Posterior cingulate gyrus (tissue), 11 donors: ENCODE measurements at places on chromosomes 7 and 10.

DNA sequence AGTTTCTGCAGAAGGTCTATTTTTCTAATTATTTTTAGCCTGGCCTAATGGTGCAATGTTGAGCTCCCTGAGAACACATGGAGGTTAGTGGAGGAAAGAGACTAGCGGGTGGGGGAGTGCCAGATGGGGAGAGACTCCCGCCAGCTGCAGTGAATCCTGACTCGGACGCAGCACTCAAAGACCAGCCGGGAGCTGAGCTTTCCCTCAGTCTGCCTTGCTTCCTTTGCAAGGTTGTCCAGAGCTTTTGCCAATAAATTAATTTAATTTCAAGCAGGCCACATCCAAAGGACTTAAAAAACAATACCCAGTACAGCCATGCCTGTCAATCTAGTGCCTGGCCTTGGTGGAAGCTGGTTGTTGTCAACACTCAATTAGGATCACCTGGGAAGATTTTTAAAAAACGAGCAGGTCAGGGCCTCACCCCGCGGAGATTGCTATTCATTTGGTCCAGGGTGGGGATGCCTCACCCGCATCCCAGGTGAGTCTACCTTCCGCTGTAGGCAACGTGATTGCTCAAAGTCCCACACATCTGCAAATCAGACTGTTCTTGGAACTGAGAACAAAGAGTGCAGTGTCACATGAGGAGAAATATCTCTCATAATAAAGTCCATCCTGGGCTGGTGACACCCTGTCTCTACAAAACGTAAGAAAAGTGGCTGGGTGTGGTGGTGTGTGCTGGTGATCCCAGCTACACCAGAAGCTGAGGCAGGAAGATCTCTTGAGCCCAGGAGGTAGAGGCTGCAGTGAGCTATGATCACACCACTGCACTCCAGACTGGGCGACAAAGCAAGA, 4.0 kb downstream of the CLRN3 start:
- DNase-seq: no peak

- DNase-seq: no peak
These were observed 294.4 kb upstream of the MYO3A start for GRCh38 chr10:25639646-25640045.

DNA sequence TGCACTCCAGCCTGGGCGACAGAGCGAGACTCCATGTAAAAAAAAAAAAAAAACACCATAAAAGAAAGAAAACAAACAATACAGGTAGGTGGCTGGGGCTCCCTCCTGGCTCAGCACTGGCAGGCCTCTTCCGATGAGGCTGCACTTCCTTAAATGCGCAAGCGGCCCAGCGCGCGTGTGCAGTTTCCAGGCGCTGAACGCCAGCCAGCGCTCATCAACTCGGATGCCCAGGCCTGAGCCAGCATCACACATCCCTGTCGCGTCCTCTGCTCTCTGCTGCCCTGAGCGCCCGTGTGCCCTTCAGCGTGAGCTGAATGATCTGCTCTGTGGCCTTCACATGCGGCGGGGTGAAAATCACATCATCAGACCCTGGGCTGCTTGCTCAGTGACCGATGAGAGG, 31.8 kb downstream of the NUDT1 start:
- no peak for DNase-seq

- DNase-seq: no peak
These were observed 3.5 kb downstream of the STK17A start for GRCh38 chr7:43586251-43586900.

DNA sequence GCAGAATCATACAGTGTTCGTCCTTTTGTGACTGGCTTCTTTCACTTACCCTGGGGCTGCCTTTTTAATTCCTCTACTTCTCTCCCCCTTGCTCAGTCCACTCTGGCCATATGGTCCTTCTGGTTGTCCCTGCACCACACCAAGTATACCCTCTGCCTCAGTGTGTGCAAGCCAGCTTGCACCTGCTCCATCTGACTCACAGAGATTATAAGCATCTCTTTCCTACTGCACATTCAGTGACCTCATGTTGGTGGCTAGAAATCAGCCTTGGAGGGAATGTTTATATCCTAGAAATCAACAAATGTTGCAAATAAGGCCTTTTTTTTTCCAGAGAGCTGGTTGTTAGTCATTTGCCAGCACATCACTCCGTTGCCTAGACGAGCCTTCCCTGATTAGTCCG, 67.5 kb upstream of the C10orf90 start:
- DNase-seq: no peak

- DNase-seq: no peak
These were observed 553.9 kb upstream of the MKI67 start for GRCh38 chr10:128680116-128680515.

DNA sequence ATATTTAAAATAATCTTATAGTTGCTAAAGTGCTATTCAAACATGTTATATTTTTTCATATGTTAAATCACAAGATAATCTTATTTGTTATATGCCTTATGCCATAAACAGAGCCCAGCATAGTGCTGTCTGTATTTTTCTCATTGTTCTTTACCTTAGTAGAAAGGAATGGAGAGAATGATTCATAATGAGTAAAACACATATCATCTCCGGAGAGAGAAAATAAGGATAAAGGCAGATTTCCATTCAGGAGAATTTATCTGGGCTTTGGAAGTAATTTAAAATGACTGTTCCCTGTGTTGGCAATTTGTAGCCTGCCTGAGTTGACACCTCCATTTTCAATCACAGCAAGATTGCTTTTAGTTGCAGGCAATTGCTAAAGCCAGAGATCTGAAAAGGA, 30.2 kb downstream of the CHN2 start:
- DNase-seq: no peak

- no peak for DNase-seq
These were observed 70.6 kb upstream of the GPR37 start for GRCh38 chr7:124836173-124836572.

DNA sequence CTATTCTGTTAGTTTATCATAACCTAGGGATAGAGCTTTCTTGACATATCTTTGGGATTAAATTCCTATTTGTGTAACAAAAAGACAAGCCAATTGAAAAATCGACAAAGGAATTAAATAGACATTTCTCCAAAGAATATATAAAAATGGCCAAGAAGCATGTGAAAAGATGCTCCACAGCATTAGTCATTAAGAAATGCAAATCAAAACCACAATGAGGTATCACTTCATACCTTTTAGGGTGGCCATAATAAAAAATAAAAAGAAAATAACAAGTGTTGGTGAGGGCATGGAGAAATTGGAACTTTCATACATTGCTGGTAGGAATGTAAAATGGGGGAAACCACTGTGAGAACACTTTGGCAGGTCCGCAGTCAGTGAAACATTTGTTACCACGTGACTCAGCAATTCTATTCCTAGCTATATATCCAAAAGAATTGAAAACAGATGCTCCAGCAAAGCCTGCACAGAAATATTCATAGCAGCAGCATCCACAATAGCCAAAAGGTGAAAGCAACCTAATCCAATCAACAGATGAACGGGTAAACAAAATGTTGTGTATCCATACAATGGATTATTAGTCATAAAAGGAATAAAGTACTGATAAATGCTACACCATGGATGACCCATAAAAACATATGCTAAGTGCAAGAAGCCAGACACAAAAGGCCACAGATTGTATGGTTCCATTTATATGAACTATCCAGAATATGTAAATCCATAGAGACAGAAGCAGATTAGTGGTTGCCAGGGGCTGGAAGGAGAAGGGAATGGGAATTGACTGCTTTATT, 20.5 kb downstream of the SPAG6 start:
- DNase-seq: no peak

- no peak for DNase-seq
These were observed 56.4 kb downstream of the ICA1 start for GRCh38 chr7:8205537-8205936.

DNA sequence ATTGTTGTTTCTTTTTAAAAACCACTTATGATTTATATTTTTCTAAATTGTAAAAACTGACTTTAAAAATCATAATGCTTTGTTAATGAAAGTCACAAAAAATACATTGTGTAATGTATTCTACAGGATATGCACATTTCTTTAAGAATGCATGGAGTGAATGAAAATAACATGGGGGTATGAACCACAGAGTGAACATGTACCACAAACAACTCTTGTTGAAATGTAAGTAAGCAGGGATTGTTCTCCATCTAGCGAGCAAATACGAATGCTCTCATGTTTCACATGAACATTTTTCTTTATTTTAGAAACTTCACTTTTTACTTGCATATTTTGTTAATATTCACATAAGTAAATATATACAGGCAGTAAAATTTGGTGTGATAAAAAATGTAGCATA, 35.6 kb upstream of the LAMB4 start:
- no peak for DNase-seq

DNA sequence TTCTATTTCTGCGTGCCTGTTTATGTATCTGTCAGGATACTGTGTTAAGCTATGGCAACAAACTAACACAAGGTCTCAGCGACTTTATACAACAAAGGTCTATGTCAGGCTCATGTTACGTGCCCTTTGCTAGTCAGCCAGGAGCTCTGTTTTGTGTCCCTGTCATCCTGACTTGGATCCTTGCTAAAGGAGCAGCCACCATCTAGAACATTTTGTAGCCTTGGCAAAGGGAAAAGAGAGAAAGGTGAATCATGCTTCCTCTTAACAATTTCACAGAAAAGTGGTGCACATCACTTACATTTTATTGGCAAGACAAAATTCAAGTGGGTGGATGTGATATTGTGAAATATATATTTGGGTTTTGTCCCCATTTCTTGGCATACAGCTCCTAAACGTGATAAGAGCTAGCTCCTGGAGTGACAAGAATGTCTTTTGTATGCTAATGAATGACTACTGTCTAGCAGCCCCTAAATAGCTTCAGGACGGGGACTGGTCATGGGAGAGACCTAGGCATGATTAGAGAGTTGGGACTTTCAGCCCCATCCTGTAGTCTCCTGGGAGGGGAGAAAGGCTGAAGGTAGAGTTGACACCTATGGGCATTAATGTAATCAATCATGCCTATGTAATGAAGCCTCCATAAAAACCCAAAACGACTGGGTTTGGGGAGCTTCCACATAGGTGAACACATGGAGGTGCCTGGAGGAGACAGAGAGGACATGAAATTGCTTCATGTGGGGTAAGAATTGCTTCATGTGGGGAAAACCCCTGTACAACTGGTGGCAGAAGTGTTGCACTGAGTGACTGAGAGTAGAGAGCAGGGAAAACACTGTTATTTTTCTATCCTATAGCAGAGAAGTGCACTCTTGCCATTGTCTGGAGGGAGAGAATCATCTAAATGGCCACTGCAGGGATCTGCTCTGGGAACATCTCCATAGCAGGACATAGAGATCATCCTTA, 33.0 kb downstream of the MRPL32 start:
- DNase-seq: no peak

DNA sequence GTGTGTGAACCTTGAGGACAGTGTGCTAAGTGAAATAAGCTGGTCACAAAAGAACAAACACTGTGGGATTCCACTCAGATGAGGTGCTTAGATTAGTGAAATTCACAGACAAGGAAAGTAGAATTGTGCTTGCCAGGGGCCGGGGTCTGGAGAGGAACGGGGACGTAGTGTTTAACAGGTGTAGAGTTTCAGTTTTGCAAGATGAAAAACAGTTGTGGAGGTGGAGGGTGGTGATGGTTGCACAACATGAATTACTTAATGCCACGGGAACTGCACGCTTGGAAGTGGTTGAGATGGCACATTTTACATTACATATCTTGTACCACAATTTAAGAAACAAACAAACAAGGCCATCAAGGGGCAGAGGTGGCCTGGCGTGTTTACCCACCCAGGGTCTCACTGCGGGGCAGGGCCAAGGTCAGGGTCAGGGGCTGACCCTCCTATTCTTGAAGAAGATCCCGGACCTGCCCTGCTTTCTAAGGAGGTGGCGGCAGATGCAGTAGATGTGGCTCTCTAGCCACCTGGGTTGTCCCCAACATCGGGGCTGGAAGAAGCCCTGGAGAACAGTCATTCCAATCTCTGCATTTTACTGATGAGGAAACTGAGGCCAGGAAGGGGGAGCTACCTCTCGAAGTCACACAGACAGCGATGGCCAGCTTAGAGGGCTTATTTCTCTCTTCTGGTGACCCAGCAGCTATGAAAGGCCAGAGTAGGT, 91.5 kb upstream of the LRRC4 start:
- no peak for DNase-seq

DNA sequence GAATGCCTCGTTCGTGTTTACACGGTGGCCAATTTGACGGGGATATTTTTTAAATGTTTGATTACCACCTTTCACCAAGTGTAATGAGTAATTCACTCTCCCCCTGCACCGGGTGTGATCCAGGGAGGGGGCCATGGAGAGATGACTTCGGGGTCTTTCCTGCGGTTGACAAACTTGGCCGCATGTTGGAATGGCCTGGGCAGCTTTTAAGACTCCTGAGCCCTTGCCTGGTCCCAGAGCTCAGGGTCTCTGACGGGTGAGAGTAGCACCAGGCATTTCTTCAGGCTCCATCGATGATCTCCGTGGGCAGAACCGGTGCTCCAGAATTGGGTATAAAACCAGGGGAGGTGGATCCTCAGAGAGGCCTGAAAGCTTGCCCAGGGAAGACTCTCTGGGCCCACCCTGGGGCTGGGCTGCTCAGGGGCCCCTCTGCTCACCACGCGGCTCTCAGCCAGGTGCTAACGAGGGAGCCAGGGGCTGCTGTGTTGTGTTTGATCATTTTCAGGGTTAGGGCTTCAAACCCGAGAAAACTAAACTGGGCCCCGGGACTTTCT, 882 bp downstream of the ZNF282 start:
- no peak for DNase-seq

DNA sequence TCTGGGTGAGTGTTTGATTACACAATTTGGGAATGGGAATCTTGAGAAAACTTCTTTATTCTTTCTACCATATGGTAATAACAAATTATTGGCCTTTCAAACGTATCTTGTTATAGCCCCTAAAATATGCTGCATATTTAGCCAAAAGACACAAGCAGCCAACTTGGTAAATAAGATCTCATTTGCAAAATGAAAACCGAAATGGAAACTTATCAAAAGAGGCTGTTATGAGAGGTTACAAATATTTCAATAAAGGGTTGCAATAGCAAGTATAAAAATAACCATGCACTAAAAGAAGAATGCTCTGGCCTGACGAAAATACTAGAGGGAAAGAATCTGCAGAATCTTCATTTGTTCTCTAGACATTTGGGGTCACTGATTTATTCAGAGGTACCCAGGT, 259.5 kb upstream of the LRRN3 start:
- no peak for DNase-seq

DNA sequence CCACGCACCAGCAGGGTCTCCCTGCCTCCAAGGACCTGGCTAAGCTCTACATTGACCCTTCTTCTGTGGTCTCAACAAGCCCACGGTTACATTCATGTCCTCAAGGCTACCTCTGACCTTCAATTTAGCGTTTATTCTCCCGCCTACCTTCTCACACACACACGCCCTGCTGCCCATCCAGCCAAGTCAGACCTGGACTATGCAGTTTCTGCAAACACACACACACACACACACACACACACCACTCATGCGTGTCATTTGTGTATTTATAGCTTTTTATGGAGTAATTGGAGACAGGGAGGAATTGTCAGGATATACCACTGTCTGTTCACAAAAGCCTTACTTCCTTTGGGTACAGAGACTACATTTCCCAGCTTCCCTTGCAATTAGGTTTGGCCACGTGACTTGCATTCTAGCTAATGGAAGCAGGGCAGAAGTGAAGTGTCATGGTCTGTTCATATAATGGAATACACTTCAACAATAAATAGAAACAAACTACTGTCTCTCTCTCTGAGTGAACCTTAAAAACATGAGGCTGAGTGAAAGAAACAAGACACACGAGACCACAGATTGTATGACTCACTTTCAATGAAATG, 53.8 kb upstream of the CPXM2 start:
- DNase-seq: no peak

- no peak for DNase-seq
These were observed 168.5 kb upstream of the MEOX2 start for GRCh38 chr7:15854841-15855524.
